ENCODE measurements at places on chromosomes 1 and 21.

DNA sequence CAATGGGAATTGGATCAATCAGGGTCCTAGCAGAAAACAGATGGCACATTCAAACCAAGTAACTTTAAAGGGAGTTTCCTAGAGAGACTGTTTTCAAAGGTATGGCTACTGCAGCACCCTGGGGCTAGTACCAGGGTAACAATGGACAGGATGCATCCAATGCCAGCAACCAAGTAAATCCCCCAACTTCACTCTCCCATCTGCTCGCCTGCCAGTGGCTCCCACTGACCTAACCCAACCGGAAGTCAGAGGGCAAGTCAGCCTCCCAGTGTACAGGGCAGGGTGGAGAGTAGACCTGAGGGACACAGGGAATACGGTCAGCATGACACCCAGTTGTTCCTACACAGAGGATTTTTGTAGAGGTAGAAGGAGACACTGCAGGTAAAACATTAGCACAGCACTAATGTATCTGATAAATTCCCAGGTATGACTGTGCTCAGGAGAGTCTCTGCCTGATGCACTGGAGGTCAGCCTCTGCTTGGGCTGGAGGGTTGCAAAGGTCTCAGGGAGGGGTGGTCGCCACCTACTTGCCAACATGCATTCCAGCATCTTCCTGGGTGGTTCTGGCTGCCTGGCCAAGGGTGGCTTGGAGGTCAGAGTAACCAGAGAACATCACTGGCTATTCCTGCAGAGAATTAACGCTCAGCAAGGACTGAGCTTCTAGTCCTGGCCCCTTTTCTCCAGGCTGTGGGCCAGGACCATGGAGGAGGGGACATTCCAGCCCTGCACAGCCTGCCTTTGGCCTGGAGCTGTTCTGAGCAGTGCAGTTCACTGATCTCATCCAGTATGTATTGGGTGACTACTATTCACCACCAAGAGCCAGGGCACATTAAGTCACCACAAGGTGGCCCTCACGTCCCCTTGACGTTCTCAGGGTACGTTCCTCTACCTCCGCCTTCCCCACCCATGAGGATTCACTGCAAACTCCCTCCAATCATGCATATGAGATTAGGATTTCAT is 5.1 kb upstream of the GJA4 start:
- DNase-seq = no peak

DNA sequence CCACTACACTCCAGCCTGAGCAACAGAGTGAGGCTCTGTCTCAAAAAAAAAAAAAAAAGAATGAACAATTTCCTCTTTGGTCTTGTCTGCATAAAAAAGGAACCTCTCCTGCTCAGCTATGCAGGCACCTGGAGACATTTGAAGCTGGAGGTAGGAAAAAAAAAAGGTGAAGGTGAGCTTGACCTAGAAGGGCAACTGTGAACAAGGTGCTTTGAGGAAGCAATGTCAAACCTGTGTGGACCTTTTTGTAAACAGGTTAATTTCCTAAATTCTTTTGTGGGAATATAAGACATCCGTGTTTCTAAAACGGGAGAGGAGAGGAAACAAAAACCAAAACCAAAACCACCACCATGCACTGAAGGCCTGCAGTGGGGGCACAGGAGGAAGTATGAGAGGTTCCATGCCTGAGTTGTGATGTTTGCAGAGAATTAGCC is 77.5 kb downstream of the SLC45A1 start:
- DNase-seq = peak; percentile 67

DNA sequence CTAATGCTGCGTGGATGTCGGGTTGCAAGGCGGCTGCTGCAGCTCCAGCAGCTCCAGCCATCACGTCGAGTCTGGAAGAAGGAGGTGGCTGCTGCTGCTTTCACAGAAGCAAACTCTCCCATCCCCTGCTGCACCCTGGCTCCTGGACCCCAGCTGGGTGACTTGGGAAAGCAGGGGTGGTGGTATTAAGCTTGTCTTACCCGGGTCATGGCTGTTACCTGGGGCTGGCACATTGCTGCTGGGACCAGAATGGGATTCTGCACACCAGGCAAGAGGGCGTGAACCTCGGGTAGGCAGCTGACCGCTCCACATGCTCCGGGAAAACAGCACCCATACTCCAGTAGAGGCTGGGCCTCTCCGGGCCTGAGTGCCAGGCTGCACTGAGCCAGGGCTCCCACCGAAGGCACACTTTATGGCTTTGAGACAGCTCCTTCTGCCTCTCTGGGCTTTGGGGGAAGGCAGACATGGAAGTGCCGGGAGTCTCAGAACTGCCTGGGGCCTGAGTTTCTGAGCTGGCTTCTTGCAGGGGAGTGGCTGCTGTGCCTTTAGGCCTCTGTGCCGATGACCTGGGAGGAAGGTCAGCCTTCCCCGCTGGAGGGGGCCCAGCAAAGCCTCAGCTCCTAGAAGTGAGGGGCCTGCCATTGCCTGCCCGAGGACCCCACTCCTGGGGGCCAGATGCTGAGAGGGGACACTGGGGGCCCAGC is 1.2 kb downstream of the SMIM1 start:
- no peak for DNase-seq

GRCh38 chr21:22763442-22763841 is 1765.2 kb downstream of the NCAM2 start:
- no peak for DNase-seq

DNA sequence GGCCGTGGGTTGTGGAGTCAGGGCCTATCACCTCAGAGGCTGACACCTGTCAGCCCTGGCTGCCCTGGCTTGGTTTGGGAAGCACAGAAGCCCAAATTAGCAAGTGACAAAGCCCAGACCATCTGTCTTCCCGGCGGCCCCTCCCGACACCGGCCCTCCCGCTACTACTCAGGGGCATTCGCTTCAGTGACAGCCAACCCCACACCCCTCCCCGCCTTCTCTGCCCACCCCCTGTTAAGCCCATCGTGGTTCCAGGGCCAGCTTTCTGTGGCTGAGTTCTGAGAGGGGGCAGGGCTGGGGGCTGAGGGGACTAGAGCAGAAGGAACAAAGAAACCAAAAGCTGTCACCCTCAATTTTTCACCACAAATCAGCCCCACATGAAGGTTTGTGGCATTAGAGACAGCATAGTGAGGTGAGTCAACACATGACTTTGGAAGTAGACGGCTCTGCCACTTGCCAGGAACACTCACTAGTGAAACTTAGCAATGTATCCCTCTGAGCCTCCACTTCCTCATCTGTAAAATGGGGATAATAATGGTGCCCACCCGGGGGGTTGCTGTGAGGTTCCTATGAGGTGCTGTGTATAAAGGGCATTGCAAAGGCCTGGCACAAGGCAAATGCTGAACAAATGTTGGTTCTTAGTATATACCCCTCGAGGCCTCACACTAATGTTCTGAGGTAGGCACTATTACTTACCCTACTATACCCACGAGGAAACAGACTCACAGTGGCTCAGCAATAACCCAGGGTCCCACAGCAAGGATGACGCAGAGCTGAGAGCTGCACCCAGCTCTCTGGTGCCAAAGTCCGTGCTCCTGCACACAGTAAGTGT is 5.2 kb upstream of the TNNI1 start:
- no peak for DNase-seq

DNA sequence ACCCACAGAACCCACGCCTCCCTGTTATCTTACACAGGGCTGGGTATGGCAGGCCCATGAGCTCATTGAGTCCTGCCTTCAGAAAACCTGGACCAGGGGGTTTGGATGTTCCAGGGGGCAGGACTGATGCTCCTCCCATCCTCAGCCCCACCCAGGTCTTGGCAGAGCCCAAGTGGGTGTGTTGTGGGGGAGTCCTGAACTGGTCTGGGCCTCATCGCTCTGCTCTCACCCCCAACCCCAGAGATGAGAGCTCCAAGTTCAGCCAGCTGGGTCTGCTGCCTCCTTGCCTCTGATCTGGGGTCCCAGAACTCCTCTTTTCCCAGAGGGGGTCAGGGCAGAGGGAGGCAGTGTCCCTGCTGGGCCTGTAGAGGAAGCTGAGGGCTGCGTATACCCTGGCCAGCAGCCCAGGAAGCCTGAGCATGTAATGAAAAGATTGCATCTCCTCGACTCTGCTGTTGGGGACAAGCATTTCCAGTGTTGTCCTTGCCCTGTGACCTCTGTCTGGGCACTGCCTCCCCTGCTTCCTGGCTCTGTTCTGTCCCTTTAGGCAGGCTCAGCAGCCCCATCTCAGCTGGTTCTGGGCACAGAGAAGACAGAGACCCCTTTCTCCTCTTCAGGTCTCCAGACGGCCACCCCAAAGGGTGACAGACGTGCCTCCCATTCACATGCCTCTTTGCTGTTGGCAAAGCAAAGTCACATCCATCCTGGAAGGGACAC is 54.7 kb upstream of the EPS8L3 start:
- DNase-seq = no peak

- DNase-seq = no peak
These were observed 57.6 kb downstream of the ETS2 start for GRCh38 chr21:38863291-38863690.

GRCh38 chr1:26545969-26546323 is 16.4 kb downstream of the RPS6KA1 start:
- DNase-seq = no peak
